ENCODE measurements at places on chromosomes 4 and X.

GRCh38 chr4:72449705-72450104 is 119.3 kb downstream of the ADAMTS3 start:
- DNase-seq, result no peak

GRCh38 chr4:141240259-141240658 is 19.6 kb downstream of the ZNF330 start:
- DNase-seq, result no peak

DNA sequence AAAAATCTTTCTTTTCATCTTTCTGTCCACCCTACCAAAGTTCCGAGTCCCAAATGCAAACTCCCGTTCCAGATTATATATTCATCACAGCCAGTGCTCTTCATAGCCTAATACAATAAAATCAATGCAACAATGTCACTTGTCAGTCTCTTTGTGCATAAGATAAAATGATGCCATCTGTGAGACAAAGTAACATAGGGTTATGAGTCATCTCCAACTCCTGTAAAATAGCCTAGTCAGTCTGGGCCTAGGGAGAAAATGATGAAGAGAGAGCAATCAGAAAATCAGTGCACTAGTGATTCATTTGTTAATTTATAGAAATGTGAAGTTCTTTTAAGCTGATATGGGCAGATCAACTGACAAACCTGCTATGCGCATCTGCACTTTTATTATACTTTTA is 689.1 kb upstream of the DIAPH2 start:
- DNase-seq, result no peak

DNA sequence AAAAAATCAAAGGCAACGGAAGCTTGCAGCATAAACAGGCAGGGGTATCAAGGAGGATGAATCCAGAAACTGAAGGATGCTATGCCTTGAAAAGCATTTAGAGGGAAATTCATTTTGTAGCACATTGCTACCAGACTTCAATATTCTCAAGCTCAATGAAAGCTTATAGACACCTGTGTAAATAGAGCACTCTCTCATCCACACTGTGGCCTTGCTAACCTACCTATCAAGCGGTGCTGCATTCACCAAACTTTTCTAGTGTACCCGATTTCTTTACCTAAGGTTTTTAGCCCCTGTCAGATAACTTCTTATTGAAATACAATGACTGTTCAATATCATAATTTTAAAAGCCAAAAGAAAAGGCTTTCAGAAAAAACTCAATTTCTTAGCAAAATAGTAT is 20.2 kb upstream of the HSD17B13 start:
- no peak for DNase-seq

- no peak for DNase-seq
Measured at GRCh38 chrX:10327651-10328050, 170.9 kb downstream of the CLCN4 start.

DNA sequence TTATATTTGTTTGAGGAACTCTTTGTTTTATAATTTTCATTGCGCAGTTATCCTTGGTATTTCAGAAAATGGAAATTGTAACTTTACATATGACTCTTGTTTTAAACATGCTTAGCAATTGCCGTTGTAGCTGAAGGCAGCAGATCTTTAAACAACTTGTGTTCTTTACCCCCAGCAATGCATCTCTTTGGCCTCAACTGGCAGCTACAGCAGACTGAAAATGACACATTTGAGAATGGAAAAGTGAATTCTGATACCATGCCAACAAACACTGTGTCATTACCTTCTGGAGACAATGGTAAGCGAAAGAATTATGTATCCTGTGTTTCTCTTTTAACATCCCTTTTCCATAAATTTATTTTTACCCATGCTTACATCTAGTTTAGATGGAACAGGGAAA is 263.6 kb downstream of the DCTD start:
- no peak for DNase-seq

DNA sequence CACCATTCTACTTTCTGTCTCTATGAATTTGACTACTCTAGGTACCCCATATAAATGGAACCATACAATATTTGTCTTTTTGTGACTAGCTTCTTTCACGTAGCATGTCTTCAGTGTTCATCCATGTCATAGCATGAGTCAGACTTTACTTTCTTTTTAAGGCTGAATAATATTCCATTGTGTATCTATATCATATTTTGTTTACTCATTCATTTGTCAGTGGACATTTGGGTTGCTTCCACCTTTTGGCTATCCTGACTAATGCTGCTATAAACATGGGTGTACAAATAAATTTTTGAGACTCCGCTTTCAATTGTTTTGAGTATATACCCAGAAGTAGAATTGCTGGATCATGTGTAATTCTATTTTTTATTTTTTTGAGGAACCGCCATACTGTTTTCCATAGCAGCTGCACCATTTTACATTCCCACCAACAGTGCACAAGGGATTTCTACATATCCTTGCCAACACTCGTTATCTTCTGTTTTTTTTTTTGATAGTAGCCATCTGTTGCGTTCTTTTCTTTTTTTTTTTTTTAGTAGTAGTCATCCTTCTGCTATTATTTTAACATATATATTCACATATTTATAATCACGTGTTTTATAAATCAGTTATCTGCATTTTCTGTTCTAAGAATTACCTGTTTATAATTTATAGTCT is 158.0 kb upstream of the MED14 start:
- DNase-seq, result no peak

- peak; percentile 30 for DNase-seq
Measured at GRCh38 chrX:123357941-123358340, 173.9 kb downstream of the GRIA3 start.

- peak; percentile 26 for DNase-seq
Measured at GRCh38 chrX:131985526-131986049, 37.5 kb upstream of the STK26 start.

DNA sequence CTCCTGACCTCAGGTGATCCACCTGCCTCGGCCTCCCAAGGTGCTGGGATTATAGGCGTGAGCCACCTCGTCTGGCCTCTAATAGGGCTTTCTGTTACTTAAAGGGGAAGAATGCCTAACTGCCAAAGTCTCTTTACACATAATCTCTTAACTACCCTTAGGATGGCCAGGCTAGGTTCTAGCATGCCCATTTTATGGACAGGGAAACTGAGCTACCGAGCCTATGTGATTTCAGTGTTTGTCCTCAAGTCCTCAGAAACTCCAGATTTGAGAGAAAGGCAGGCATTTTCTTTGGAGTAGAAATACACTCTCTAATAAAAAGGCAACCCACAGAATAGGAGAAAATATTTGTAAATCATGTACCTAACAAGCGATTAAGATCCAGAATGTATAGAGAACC is 12.4 kb upstream of the GLOD5 start:
- DNase-seq, result no peak

DNA sequence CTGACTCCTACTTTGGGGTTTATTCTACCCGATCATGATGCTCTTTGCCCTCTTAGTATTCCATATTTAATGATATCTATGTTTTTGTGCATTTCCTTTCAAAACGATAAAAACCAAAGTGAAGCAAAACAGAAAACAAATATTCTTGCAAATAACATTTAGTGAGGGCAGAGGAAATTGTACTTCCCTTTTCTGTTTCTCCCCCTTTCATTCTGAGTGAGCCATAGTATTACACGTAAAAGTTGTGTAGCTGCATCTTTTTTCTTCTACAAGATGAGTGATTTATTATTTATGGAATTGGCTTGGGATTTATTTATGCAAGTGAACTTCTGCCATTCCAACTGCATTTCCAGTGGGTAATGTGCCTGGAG is 109.9 kb downstream of the AFF2 start:
- DNase-seq, result no peak

DNA sequence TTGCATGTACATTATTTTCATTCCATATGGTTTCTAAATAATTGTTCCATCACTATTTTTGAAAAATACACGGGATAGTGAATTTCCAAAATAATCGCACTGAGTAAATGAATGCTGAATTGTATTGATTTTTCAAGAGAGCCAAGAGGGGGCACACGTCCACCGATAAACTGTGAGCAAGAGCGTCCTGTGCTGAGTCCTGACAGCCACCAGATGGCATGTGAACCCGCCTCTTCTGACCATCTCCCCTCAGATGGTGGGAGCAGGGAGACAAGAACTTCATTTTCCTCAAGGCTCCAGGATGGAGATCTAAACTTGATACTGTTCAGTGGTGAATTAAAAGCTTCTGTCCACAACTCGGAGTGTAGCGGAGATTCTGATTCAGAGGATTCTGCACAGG is 30.6 kb upstream of the IL9R start:
- peak; percentile 92 for DNase-seq

- no peak for DNase-seq
Measured at GRCh38 chr4:81023484-81023883, 7.0 kb upstream of the BMP3 start.

DNA sequence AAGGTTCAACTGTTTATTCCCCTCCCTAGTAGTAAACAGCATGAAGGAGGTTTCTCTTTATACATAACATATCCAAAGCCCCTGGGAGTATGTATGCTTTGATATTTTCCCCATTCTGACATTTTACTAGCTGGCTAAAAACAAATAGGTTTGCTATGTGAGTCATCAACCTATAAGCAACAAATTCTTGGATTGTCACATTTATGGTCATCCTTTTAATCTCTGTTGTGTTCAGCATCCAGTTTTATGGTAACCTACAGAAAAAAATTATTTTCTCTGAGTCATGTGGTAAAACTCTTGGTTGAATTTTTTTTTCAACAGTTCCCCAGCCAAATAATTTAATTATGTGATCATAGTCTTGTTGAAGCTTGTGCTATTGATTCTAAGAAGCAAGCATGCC is 734.1 kb downstream of the ADGRL3 start:
- DNase-seq, result no peak

DNA sequence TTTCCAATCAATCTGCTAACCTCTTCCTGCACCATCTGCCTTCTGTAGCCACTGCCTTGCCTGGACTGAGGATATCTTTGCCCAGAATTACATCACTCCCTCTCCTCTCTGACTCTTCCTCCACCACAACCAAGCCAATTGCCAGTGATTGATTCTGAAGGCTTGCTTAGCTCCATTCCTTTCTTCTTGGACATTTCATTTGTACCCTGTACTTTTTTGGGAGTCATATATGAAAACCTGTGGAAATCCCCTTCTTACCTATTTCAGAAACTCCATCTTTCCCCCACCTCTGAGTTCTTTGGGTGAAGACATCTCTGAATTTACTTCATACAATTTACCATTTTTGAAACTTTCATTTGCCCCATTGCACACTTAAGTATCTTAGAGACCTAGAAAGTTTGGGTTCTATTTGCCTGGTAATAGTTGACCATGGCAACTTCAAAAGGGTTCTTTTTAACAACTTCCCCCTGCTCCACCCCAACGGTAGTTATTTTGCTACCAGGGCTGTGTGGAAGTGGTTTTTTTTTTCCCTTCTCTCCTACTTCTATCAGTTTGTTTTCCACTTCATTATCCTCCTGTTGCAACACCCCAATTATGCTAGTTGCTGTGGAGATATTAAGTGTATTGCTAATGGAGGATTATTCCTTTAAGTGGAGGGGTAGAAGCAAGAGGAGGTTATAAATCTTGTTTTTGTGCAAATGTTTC is 14.3 kb downstream of the SGMS2 start:
- no peak for DNase-seq

DNA sequence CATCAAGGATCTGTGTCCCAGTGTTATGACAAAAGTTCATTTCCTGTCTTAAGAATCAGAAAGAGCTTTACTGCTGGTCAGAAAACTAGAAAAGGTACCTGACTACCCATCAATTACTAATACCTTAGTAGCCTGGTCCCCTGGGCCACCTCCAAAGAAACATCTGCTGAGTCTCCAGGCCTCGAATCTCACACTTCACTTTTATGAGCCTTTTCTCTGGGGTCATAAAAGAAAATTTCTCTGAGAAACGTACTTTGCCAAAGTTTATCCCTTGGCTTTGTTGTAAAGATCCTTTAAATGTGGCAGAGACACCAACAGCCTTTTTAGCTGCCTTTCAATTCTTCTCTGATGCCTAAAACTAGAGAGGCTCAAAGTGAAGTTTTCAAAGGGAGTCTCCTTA is 17.8 kb downstream of the GUCY1A1 start:
- DNase-seq, result no peak

- DNase-seq, result no peak
Measured at GRCh38 chrX:135420831-135421230, 913 bp upstream of the SMIM10L2A start.

- no peak for DNase-seq
Measured at GRCh38 chr4:80091184-80091583, 18.2 kb upstream of the ANTXR2 start.

GRCh38 chrX:115427861-115428410 is 133.0 kb upstream of the PLS3 start:
- DNase-seq, result no peak

GRCh38 chr4:23891064-23891421 is 1.2 kb upstream of the PPARGC1A start:
- no peak for DNase-seq

DNA sequence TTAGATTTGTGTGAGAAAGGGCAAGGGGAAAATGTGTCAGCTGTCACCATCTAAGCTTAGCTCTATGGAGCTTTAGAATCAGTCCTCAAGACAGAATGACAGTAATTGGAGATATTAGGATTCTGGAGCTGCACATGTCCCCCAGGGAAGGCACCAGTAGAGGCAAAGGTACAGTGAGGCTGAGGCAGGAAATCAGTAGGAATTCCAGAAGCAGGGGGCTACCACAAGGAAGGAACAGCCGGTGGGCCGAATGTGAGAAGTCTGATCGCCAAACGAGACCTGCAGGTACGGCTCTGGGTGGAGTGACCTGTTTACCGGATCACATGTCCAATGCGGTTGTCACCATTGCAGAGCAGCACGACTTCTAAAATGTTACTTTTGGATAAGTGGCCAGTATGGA is 52.6 kb downstream of the RNF150 start:
- DNase-seq, result no peak

DNA sequence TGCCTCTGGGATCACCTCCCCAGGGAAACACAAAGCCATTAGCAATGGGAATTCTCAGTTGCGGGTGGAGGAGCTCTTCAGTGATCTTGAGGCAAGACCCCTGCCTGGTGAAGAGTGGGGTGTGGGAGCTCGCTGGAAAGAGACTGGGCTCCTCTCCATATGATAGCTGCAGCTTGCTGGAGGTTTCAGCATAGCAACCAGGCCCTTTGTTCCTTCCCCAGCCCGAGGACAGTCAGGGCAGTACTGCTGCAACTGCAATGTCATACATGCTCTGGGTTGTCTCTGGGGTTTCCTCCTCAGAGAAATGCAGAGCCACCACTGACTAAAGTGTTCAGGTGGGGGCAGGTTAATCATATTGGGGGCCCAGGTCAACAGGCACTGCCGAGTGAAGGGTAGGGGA is 81.3 kb downstream of the ARHGAP24 start:
- no peak for DNase-seq

GRCh38 chr4:158259955-158260575 is 49.8 kb downstream of the TMEM144 start:
- peak; percentile 79 for DNase-seq

DNA sequence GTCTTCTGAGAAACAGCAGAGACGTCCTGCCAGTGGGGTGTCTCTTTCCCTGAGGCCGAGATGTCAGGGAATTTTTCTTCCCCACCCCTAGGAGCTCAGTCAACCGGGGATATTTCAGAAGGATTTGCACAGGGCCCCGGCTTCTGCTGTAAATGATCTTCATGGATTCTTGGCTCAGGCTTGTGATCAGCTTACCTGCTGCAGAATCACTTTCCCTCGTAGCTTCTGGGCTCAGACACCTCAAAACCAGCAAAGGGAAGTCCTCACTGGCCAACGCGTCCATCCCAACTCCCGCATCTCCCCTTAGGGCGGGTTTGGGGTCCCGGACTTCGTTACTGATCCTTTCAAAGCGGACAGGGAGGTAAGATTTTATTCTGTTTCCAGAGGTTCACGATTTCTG is 212.7 kb downstream of the SHOX start:
- no peak for DNase-seq

- DNase-seq, result no peak
Measured at GRCh38 chrX:54865208-54865607, 55.4 kb upstream of the TRO start.
